CD4-positive, alpha-beta T cell (primary cell): ENCODE measurements at places on chromosomes 7 and 10.

- no peak for DNase-seq
Measured at GRCh38 chr7:105267244-105267643, 121.5 kb downstream of the SRPK2 start.

GRCh38 chr7:7867846-7868571 is 100.6 kb upstream of the GLCCI1 start:
- no peak for DNase-seq

DNA sequence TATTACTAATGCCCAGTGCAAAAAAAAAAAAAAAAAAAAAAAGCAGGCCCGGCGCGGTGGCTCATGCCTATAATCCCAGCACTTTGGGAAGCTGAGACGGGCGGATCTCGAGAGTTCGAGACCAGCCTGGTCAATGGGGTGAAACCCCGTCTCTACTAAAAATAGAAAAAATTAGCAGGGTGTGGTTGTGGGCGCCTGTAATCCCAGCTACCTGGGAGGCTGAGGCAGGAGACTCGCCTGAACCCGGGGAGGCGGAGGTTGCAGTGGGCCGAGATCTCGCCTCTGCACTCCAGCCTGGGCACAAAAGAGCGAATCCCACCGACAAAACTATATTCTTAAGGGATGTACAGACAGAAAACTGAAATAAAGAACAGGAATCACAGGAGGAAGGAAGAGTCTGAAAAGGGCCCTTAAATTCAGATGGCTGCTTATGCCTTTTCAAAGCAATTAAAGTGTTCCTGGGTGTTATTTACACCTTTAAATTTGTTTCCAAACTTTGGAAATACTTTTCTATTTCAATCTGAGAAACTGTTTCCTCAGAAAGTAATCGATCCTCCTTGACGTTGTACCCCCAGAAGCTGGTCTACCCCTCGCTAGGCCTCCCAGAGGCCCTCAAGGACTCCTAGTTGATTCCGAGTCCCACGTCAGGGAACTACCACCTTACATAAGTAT is 2.0 kb upstream of the KMT2E start:
- DNase-seq: no peak

- DNase-seq: no peak
Measured at GRCh38 chr7:89593125-89593524, 561.1 kb upstream of the STEAP1 start.

GRCh38 chr7:96558530-96558929 is 151.1 kb downstream of the SEM1 start:
- DNase-seq: no peak

- no peak for DNase-seq
Measured at GRCh38 chr10:420154-421121, 269.0 kb downstream of the DIP2C start.

DNA sequence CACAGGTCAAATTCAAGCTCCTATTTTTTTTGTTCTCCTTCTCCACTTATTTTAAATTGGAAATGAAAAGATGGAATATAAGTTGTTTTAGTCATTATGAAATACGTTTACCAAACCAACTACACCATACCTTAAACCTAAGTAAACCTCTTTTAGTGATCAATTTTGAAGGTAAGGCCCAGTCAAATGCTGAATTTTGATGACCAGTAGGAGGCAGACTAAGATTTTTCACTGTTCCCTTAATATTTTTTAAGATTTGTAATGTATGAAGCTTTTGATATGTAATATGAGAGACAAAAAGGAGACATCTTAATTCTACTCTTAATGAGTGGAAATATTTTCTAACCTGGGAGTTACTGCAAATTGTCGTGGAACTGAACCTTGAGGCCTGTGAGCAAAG is 311.6 kb downstream of the EXOC4 start:
- no peak for DNase-seq

DNA sequence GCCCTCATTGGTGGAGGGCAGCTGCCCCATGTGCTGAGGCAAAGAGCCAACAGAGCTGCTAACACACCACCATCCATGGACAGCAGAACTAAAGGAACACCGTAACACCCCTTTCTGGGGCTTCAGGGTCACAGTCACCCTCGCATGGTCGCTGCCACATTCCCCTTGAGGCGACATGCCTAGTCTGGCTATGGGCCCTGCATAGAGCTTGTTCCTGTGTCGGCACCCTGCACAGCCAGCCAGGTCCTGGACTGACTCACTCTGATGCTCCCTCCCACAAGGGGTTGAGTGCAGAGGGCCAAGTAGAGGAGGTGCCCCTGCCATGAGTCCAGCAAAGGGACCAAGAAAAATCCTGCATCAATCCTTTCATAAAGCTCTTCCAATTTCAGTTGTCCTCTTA is 77.8 kb downstream of the GNAT3 start:
- no peak for DNase-seq

GRCh38 chr10:109981650-109982049 is 26.1 kb upstream of the ADD3 start:
- no peak for DNase-seq

DNA sequence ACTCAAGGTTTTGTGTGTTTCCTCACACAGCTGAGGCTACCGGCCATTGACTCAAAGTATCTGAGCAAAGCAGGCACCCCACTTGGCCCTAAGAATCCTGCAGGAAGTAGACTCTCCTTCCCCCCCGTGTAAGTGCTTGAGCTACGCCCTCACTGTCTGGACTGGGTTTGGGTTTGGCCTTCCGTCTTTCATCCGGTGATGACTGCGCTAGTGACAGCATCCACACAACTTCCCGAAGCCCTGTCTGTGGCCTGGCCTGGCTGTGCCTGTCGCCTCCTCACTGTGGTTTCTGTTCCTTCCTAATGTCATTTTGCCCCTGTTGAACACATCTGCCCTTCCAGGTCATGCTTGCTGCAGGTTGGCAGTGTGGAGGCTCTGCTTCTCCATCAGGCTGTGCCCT is 14.5 kb downstream of the C7orf57 start:
- DNase-seq: no peak

GRCh38 chr10:20004087-20004523 is 187.9 kb downstream of the PLXDC2 start:
- no peak for DNase-seq

- peak; percentile 20 for DNase-seq
Measured at GRCh38 chr7:131555552-131556052, 826 bp downstream of the PODXL start.

- no peak for DNase-seq
Measured at GRCh38 chr7:79512261-79512660, 58.8 kb upstream of the MAGI2 start.

GRCh38 chr7:155267436-155267835 is 30.2 kb upstream of the INSIG1 start:
- DNase-seq: no peak

- DNase-seq: no peak
Measured at GRCh38 chr10:116150606-116151005, 122.4 kb downstream of the GFRA1 start.

GRCh38 chr7:12053561-12053960 is 157.5 kb upstream of the TMEM106B start:
- no peak for DNase-seq

- DNase-seq: no peak
Measured at GRCh38 chr7:97418312-97418711, 300.8 kb downstream of the SDHAF3 start.

- no peak for DNase-seq
Measured at GRCh38 chr7:26508917-26509316, 217.3 kb downstream of the SNX10 start.

DNA sequence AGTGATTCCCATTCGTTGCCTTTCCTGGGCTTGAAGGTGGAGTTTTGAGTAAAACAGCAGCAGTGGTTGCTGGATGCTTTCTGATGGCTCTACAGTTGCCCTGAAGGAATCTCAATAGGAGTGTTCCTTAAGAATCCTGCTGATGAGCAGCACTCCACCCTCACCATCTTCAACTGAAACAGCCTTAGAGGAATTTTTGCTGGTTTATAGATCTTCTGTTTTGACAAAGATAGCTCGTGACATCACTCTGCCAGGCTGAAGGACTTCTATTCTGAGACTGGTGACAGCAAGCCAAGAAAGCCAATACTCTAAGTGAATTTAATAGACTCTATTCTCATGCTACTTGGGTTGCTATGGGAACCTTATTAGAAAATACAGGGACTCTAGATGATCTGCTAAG is 1014.7 kb downstream of the NRG3 start:
- no peak for DNase-seq

DNA sequence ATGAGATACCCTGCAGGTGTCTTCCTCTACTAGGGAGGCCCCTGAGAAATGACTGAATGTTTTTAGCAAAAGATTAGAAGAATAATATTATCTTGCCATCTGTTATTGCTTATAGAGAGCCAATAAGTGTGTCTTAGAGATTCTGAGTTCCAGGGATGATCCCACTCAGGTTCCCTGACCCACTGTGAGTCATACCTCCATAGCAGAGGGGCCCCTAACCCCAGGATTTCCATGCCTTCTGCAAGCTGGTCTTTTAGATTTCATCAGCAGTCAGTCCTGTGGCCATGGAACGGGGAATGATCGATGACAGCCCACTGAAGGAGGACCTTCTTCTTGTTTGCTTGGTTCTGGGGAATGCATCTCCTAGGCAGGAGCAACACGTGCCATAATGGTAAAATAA is 333.4 kb downstream of the KCNMA1 start:
- no peak for DNase-seq

DNA sequence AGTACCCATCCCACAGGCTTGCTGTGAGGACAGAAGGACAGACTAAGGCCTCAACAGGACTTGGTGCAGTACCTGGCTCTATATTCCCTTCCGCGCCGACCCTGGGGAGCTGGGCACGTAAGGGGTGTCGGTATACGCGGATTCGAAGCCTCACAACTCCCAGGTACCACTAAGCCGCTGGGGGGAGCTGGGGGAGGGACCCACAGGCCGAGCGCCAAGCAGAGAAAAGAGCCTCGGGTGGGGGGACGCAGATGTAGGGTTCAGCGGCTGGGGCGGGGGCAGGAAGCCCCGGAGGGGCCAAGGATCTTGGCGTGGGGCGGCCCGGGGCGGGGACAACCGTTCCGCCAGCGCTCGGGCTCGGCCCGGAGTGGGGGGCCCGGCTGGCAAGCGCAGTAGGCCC is 126.4 kb upstream of the ZNF746 start:
- peak; percentile 30 for DNase-seq

DNA sequence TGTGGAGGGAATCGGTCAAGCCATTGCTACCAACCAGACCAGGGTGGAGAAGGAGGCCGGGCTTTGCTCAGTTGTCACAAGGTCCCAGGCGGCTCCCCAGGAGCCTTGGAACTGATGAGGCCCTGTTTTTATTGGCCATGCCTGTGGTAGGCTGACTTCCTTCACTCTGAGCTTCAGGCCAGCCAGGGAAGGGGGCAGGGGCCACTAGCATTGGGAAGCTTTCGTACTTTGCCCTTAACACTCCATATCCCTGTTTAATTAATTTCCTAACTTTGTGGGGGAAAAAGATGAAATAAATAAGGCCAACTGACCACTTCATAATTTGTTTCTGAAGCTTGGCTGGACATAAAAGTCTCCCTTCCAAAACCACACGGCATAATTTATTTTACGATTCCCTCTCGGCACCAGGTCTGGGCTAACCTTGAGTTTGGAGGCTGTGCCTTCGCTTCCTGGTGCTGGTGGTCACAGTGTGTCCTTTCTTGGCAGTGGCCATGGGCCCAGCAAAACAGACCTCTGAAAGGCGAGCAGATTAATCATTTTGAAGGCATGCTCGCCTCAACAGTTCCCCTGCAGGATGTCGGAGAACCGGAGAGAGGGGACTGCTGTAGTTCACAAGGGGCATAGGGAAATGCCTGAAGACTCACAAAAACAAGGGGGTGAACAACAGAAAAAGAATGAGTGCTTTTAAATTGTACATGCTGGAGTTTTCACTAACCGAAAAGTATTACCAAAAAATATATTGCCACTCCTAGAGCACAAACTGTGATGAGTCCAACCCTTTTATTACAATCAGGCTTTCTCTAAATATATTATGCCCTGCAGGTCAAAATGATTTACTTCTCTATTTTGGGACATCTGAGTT is 966.0 kb downstream of the LRMDA start:
- no peak for DNase-seq

DNA sequence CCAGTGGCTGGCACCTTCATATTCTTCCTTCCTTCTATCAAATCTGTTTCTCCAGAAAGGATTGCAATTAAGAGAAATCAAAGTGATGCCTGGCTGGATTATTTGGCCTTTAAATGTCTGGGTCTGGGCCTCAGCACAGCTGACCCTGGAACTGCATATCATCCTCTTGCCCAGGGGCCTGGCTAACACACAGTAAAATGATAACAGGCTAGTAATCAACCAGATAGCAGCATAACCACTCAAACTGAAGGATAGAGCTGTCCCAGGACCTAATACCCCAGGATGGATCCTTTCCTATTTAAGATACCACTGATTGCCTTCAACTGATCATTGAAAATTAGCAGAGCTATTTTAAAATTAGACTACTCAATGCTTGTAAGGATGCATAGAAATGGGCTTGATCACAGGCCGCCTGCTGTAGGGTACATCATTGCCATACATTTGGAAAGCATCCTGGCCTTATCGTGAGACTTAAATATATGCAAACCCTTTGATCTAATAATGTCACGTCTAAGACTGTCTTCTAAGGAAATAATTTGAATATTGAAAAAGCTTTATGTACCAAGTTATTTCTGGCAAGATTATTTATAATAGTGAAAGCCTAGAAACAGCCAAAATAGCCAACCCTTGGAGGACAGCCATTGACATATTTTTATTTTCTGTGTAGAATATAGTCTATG is 144.0 kb upstream of the CHST15 start:
- no peak for DNase-seq

GRCh38 chr7:157630301-157630853 is 293.6 kb downstream of the DNAJB6 start:
- DNase-seq: no peak

DNA sequence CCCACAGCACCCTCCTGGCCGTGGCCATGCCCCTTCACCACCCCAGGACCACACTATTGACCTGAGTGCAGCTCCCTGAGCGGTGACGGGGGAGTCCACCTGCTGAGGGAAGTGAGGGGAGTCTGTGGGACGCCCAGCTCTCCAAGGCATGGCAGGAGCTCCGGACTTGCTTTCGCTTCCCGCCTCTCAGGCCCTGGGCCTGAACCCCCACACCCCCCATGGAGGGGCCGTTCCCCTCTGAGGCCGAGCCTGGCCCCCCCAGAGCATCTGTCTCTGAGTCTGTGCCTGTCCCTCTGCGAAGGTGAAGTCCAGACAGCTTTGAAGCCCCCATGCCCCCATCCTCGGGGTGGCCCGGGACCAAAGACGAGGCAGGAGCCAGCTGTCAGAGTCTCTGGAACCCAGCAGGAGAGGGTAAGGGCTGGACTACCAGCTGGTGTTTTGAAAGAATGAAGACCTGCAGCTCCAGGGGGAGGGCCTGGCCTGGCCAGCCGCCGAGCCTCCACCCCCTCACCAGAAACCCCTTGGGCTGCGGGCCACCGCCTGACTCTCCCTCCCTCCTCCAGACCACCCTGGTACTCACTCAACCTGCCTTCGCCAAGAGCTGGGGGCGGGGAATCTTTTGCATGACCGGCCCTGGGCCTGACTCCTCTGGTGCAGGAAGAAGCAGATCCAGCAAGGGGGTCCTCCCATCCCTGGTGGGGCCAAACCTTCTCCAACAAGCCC is 114.0 kb downstream of the PDGFA start:
- no peak for DNase-seq

GRCh38 chr10:53664282-53665019 is 891.9 kb upstream of the MBL2 start:
- no peak for DNase-seq

DNA sequence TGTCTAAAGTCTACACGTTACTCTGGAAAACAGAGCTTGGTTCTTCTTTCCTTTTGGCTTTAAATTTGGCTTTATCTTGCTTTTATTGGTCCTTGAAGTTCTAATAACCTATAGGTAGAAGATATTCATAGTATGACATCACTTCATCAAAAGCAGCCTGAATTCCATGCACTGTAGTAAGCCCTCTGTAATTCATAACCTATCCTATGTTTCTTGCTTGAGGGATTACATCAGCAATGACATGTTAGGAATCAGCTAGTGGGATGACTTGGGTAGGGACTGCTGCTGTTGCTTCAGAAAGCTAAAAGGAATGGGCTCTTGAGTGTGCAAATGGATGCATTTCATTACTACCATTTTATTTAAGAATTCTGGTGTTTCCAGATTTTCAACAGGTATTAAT is 184.9 kb downstream of the PTEN start:
- no peak for DNase-seq
